ENCODE measurements at places on chromosomes 4 and X.

- peak overlapping the region; percentile 23 for H3K27ac ChIP-seq
- peaks cover 1% of the 10 kb centered on the region for H3K36me3 ChIP-seq
- peaks cover 26% of the 10 kb centered on the region for H3K4me1 ChIP-seq
- peak overlapping the region; percentile 92 for H3K4me3 ChIP-seq
- DNase-seq = no peak
These were observed 8.9 kb upstream of the GSX2 start for GRCh38 chr4:54090804-54091623.

- H3K36me3 ChIP-seq = peaks cover 21% of the 10 kb centered on the region
- H3K4me1 ChIP-seq = peaks cover 3% of the 10 kb centered on the region
- no peak overlapping the region for H3K4me3 ChIP-seq
- H3K27ac ChIP-seq = no peak overlapping the region
These were observed 12.1 kb downstream of the HPRT1 start for GRCh38 chrX:134472041-134472440.

- DNase-seq = no peak
- H3K27ac ChIP-seq = no peak overlapping the region
- no peaks in the 10 kb centered on the region for H3K36me3 ChIP-seq
- H3K27me3 ChIP-seq = no peaks in the 10 kb centered on the region
- no peaks in the 10 kb centered on the region for H3K4me1 ChIP-seq
These were observed 36.8 kb downstream of the ANK2 start for GRCh38 chr4:113086172-113086695.

DNA sequence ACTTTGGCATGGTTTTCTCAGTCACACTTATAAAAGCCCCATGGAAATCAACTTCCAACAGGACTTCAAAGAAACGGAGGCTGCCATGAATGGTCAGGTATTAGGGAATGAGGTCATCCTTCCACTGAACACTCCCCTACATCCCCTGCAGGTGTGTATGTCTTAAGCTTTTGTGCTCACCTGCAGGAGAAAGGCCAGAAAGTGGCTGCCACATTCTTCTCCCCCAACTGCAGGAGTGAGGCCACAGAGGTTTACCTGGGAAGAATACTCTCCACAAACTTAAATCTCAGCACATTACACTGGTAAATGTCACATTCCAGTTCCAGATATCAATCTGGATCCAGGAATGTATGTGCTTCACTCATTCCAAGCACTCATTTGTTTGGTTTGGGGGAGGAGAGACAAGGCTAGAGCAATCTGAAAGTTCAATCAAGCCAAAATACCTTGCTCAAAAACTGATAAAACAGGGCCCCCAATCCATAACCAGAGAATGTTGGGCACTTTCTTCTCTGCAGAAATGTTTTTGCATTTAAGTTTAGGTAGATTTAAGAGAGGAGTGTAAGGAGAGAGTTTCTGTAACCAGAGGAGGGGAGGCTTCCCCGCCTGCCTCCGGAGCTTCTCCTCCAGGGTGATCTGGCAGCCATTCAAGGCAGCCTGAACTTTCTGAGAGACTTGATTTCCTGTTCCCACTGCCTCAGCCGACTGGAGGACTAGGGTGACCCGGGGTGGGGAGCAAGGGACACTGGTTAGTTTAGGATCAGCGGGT, 15.4 kb downstream of the FAM9C start:
- peak overlapping the region; percentile 78 for H3K4me3 ChIP-seq
- H3K36me3 ChIP-seq = peaks cover 4% of the 10 kb centered on the region
- H3K27me3 ChIP-seq = no peaks in the 10 kb centered on the region
- no peak for DNase-seq
- peak overlapping the region; percentile 92 for H3K27ac ChIP-seq

Data from naive thymus-derived CD8-positive, alpha-beta T cell (primary cell).